ENCODE measurements at places on chromosomes 6 and 20.

DNA sequence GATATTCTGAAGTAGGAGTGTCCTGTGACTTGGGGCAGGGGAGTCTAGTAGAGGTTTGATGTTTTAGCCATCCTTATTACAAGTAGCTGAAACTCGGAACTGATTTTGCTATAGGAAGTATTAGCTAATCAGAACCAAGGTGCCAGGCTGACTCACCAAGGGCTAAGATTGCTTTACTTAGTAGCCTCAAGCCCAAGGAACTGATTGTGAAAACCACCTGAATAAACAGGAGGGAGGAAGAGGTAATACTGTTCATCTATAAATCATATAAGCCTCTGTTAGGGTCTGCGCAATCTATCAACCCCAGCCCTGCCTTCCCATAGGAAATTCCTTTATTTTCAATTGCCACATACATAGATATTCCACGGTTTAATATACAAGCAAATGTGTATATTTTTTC is 54.4 kb downstream of the GNAS start:
- DNase-seq, result no peak

DNA sequence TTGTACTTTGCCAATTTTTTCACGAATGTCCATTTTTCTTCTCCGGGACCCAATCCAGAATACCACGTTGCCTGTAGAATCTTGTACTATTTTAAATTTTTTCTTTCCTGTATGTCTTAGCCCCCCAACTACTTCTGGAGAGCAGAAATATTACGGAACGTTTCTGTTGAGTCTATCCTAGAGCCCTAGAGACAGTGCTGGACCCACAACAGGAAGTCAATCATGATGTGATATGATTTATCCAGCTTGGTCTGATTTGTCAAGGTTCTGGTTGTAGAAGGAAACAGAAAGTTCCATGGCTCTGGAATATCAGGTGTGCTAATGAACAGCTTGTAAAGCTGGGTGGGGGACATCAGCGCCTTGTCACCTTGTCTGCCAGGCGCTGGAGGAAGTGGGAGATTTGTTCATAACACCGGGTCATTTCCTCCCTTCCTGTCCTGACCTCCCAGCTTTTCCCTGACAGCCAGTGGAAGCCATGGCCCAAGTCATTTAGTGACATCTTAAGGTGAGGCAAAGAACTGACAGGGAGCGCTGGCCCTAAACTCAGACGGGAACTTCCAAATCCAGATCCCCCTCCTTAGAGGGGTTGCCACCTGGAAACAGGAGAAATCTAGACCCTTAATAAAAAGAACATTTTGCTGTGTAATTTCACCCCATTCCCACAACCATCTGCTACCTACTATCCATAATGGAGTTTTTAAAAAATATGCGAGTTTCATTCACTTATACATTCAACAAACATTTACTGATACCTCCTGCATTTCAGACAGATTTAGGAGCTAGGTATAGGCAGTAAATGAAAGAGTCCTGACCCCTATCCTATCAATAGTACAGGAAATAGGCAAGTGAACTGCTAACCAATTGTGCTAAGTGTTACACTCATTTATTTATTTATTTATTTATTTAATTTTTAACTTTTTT is 130.5 kb downstream of the ZFP64 start:
- DNase-seq, result no peak

GRCh38 chr6:156102129-156102528 is 646.5 kb upstream of the NOX3 start:
- no peak for DNase-seq

- DNase-seq, result no peak
These were observed 194.8 kb downstream of the SLC35F1 start for GRCh38 chr6:118101831-118102345.

GRCh38 chr6:11918739-11919605 is 93.1 kb upstream of the HIVEP1 start:
- DNase-seq, result no peak

- no peak for DNase-seq
These were observed 36.8 kb downstream of the BCAS4 start for GRCh38 chr20:50831622-50832021.

DNA sequence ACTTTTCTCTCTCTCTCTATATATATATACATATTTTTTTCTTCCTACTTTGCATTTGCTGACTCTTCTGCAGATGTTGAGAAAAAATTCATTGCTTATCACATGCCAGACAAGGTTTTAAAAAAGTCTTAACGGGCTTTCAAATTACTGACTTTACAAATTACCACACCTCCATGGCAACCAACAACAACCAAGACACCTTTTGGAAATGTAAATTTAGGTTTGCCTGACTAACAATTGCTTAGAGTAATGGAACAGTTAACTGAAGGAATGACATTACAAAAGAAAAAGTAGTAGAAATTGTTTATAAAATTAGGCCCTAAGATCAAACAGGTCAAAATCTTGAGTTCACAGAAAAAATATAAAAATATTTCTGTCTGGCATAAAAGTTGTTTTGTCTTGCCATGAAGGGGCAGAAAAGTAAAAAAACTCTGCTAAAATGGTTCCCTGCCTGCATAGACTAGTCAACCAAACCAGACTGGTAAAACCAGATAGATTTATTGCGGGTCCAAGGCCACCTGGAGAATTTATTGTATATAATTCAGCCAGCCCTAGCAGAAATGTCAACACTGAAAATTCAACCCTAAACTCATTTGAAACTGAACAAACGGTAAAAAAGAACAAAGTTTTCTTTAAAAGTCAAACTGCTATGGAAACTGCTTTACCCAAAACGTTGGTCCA is 92.8 kb upstream of the FRMD1 start:
- DNase-seq, result no peak

GRCh38 chr20:23403751-23404150 is 17.5 kb downstream of the NAPB start:
- no peak for DNase-seq

GRCh38 chr6:8865451-8865850 is 430.1 kb upstream of the SLC35B3 start:
- DNase-seq, result no peak

DNA sequence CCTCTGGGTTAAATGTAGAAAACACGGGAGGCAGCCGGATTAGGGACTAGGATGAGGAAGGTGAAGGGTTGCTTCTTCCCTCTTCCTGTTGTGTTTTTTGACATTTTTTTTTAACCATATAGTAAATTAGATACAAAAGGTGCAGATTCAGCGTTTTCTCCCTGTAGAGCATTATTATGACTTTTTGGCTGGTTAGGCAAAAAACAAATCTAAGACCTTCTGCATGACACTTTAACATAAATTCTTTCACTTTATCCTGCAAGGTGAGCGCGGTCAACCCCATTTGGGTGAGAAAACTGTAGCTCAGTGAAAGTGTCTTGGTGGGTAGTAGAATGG is 1.3 kb downstream of the SLC16A10 start:
- no peak for DNase-seq

DNA sequence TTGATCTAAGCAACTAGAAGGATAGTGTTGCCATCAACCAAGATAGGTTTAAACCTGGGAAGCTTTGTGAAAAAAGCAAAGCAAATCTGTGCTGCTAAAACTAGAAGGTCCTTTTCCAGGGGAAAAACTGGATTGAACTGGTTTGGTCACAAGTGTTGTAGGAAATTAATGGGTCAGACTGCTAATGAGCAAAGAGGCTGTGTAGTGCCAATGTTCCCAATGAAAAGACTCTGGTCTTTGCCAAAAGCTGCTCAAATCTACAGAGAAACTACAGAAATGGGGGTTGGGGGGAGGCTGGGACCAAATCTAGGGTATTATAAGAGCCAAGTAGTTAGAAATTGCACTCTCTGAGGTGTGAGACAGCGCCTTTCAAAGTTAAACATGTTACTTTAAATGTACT is 85.0 kb downstream of the PLCG1 start:
- DNase-seq, result no peak

DNA sequence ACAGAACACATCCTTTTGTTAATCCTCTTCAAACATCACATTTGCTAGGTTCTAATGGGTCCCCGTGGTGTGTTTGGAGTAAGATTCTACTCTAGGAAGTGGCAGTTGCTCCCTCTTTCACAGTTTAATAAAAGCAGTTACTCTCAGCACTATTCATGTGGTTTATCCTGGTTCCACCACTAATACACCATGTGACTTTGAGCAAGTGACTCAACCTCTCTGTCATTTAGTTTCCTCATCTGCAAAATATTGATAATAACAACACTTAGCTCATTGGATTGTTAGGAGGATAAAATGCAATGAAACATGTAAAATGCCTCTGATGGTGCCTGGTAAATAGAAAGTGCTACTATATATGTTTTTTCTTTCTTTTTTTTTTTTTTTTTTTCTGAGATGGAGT is 488.0 kb upstream of the NOX3 start:
- no peak for DNase-seq

DNA sequence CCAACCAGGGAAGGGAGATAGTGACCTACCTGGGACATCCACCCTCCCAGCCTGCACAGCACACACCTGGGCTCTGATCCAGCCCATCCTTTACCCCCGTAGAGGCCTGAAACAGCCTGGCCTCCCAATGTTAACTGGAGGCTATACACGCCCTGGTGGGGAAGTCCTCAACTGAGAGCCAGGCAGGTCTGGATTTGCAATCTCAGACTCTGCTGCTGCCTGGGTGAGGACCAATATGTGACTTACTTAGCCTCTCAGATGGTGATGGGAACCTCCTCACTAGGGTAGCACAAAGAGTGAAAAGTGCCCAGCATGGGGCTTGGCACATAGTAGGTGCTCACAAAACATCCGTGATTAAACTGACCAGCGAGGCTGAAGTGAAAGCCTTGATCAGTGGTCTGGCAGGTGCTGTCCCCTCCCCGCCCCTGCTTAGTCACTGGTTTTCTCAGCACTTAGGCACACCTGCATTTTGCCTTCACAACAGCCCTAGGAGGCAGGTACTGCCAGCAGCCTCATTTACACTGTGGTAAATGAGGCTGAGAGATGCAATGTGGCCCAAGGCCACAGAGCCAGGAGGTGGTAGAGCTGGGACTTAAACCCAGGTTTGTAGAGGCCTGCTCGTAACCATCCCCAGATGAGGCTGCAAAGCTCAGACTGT is 12.4 kb downstream of the PEDS1 start:
- no peak for DNase-seq

DNA sequence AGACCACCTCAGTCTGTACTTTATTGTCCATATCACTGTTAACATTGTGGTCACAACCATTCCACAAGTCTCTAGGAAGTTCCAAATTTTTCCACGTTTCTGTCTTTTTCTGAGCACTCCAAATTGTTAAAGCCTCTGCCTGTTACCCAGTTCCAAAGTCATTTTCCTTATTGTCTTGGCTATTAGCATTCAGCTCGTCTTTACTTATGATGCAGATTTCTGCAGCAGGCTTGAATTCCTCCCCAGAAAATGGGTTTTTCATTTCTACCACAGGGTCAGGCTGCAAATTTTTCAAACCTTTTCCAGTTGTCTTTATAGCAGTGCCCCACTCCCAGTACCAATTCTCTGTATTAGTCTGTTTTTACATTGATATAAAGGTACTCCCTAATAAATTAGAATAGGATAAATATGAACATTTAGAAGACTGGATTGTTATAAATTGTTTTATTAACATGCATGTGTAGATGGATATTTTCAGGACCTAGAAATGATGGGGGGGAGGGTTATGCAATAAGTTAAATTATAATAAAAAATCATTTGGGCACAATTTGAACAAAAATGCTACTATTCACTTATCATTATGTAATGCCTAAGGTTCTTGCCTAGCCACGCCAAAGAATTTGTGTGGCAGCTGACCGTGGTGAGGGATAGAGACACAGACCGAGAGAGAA is 595.3 kb upstream of the ADGRB3 start:
- DNase-seq, result no peak

- DNase-seq, result no peak
These were observed 380.0 kb upstream of the GJE1 start for GRCh38 chr6:141752677-141753076.

- DNase-seq, result no peak
These were observed 1.3 kb downstream of the GZF1 start for GRCh38 chr20:23363257-23363649.

- DNase-seq, result peak; percentile 38
These were observed 40.4 kb upstream of the ARHGAP18 start for GRCh38 chr6:129750360-129750759.

- no peak for DNase-seq
These were observed 58.5 kb downstream of the OGFRL1 start for GRCh38 chr6:71347119-71347518.

- DNase-seq, result no peak
These were observed 20.0 kb downstream of the PDSS2 start for GRCh38 chr6:107439406-107439805.

GRCh38 chr6:139124887-139125672 is 9.8 kb upstream of the HECA start:
- DNase-seq, result peak; percentile 76

DNA sequence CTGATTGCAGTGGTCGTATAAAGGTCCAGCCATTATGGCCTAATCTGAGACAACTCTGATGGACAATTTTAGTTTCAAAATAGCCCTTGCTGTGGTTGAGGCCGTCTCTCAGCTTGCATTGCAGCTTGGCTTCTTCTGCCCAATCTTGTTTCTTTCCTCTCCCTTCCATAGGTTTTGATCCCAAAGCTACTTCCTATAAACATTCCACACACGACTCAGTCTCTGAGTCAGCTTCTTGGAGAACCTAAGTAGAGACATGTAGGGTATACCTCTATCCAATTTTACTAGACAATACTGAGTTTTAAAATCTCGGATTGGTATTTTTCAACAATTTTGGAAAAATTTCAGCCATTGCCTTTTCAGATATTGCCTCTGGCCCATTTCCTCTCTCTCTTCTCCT is 13.4 kb downstream of the IYD start:
- DNase-seq, result no peak

- DNase-seq, result no peak
These were observed 230.1 kb downstream of the TFAP2C start for GRCh38 chr20:56859039-56859800.

GRCh38 chr6:44804016-44804415 is 416.5 kb downstream of the CDC5L start:
- no peak for DNase-seq

GRCh38 chr6:134035823-134036296 is 16.6 kb downstream of the SLC2A12 start:
- no peak for DNase-seq

GRCh38 chr20:44029848-44030230 is 115.2 kb downstream of the TOX2 start:
- DNase-seq, result no peak

All from CD8-positive, alpha-beta T cell (primary cell).